ENCODE measurements at places on chromosomes 6 and 20.

DNA sequence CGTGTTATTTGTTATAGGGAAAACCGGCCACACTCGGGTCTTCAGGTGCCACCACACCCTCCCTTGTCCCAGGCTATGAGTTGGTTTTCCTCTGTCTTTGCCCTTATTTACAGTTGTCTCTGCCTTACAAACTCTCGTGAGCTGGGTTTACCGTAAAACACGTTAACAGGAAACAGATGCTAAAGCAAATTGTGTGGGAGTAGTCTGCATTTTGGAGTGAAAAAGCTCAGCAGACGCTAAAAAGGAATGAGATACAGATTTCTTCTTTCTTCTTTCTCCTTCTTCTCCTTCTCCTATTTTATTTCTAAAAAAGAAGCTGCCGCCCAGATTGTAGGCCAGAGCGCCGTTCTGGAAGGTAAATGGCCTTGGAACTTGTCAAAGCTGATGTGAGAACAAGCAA is 51.9 kb downstream of the APCDD1L start:
- H3K4me3 ChIP-seq, result no peak overlapping the region
- no peak overlapping the region for H3K27ac ChIP-seq
- H3K27me3 ChIP-seq, result peaks cover 5% of the 10 kb centered on the region
- DNase-seq, result no peak
- no peaks in the 10 kb centered on the region for H3K36me3 ChIP-seq

DNA sequence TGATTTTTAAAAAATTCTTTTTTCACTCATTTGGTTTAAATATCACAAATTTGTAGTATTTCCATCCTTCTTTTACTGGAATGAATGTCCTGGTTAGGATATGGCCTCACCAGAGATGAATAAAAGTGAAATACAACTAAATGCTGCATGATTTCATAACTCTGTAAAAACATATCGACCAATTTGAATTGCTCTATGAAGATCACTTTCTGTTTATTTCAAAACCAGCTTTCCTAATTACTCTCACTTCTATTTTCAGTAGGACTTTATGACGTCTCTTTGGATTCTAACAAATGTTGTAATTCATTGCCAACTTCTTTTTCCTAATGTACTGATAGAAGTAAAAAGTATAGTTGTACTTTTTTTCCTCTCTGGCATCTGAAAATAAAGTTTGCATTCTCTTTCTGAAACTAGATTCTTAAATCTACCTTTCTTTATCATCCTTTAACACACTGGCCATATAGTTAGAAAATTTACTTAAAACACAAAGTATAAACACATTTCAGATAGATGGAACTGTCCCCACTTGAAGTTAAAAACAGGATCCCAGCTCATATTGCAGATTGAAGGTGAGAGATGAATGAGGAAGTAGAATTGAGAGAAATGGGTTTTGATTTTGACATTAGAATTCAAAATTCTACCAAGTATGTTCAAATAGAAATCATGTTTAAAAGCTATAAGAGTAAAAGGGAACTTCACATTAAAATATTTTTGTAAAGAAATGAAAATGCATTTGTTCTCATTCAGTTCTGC is 40.3 kb upstream of the IL20RA start:
- H3K4me3 ChIP-seq, result no peak overlapping the region
- DNase-seq, result no peak
- H3K4me1 ChIP-seq, result no peaks in the 10 kb centered on the region
- no peak overlapping the region for H3K27ac ChIP-seq
- H3K36me3 ChIP-seq, result no peaks in the 10 kb centered on the region

DNA sequence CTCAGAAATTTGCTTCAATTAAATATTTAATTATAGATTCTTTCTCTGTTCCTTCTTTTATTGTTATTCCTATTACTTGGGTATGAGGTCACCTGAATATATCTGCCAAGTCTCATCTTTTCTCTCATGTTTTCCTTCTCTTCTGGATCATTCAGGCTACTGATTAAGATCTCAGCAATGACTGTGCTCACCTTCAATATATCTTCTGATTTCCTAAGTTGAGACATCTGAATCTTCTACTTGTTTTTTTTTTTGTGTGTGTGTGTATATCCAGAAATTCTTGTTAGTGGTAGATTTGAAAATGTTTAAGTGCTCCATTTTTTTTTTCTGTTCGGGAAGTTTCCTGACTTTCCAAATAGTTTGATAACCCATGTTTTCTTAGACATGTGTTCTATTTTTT is 108.0 kb downstream of the ADGRB3 start:
- no peaks in the 10 kb centered on the region for H3K27me3 ChIP-seq
- no peak for DNase-seq
- H3K27ac ChIP-seq, result no peak overlapping the region
- no peak overlapping the region for H3K4me3 ChIP-seq
- H3K4me1 ChIP-seq, result no peaks in the 10 kb centered on the region

- DNase-seq, result no peak
- H3K36me3 ChIP-seq, result no peaks in the 10 kb centered on the region
These were observed 65.7 kb downstream of the PYGB start for GRCh38 chr20:25313593-25313992.

- H3K27ac ChIP-seq, result no peak overlapping the region
- no peak overlapping the region for H3K4me3 ChIP-seq
- H3K36me3 ChIP-seq, result no peaks in the 10 kb centered on the region
- no peaks in the 10 kb centered on the region for H3K27me3 ChIP-seq
- no peaks in the 10 kb centered on the region for H3K4me1 ChIP-seq
- no peak for DNase-seq
These were observed 18.4 kb upstream of the NUP153 start for GRCh38 chr6:17725083-17725482.

DNA sequence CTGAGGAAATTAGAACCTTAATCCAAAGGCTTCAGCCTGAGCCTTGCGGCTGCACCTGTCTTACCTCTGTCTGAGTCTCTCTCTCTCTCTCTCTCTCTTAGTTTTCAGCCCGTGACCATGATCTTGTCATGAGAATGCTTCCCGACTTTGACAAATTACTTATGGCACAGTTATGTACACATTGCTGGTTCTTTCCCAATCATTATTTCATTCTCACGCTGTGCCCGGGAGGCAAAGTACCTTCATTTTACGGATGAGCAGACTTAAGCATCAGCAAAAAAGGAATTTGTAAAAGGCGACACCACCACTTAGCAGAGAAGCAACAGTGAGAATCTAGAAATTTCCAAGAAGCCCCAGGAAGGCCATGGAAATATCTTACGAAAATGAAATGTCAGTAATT is 54.6 kb downstream of the GMPR start:
- no peak overlapping the region for H3K4me3 ChIP-seq
- H3K4me1 ChIP-seq, result no peaks in the 10 kb centered on the region
- H3K27ac ChIP-seq, result no peak overlapping the region
- no peaks in the 10 kb centered on the region for H3K27me3 ChIP-seq
- H3K36me3 ChIP-seq, result no peaks in the 10 kb centered on the region

DNA sequence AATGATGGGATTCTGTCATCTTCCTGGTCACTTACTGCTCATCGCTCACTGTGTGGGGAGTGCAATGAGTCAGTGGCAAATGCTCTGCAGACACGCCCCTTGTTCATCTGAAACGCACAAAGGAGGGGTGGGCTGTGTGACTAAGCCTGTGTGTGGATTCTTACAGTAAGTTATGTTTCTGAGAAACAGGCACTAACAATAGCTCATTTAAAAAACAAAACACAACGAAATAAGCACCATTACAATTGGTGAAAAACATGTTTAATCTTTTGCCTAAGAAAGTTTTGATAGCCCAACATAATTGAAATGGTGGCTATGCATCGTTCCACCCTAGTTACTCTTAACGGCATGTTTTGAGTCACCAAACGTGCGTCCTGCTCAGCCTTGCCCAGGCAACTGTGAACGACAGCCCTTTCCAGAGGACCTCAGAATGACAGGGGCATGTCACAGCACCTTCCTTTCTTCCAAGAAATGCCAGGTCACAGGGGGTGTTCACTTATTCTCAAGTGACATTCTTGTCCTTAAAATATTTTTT is 118.4 kb upstream of the SGK1 start:
- H3K27ac ChIP-seq, result peak overlapping the region; percentile 71
- H3K36me3 ChIP-seq, result no peaks in the 10 kb centered on the region
- DNase-seq, result no peak
- H3K27me3 ChIP-seq, result no peaks in the 10 kb centered on the region
- H3K4me3 ChIP-seq, result no peak overlapping the region

DNA sequence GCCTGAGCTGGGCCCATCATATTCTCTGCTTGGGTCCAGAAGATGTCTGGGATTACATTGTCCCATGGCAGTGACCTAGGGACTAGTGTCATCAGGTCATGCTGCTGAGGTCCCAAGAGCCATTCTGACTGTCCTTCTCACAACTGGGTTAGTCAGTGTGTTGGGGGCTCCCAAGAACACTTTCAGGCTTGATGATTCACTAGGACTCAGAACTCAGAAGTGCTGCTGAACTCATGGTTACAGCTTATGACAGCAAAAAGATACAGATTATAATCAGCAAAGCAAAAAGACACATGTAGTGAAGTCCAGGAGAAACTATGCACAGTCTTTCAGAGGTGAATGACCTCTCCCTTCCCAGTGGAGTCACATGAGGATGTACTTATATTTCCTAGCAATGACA is 107.8 kb downstream of the SYNE1 start:
- H3K27me3 ChIP-seq, result no peaks in the 10 kb centered on the region
- no peak overlapping the region for H3K4me3 ChIP-seq
- no peak for DNase-seq
